ENCODE measurements at places on chromosomes 4 and X.
A peak's percentile ranks its signal among the peaks of the same experiment; 100 is the strongest.

DNA sequence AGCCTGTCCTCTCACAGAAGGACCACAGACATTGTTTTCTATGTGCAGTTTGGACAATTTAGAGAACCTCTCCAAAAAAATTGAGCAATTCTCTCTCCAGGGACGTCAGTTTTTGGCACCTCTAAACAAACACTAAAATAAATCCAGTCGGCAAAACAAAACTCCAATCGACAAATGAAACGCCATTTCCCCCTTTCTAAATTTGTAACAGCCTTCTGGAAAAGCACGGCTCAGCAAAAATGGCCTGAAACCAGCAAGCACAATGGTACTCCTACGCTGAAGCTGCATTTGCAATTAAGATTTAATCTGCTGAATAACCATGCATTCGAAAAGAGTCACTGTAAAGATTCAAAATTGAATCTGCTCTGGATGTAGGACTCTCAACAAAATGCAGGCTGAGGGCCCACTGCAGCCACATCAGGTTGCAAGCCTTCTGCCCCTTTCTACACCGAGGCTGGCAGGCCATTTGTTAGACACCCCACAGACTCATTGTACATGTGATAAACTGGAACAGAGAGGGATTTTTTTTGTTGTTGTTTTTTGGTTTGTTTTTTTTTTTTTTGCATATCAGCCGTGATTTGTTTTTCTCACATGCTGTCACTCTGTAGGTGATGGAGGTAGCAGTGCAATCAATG is 79.9 kb upstream of the MAP3K15 start:
- DNase-seq = no peak

DNA sequence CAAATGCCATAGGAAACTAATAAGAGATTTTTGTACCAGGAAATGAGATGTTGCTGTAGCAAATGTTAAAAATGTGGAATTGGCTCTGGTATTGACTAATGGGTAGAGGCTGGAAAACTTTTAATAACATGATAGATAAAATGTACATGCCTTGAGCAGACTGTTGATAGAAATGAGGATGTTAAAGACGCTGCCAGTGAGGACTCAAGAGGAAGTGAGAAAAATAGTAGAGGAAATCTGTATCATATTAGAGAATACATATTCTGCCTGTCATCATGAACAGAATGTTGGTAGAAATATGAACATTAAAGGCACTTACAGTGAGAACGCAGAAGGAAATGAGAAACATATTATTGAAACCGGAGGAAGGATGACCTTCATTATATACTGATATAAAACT is 577.2 kb upstream of the HTR2C start:
- no peak for DNase-seq

DNA sequence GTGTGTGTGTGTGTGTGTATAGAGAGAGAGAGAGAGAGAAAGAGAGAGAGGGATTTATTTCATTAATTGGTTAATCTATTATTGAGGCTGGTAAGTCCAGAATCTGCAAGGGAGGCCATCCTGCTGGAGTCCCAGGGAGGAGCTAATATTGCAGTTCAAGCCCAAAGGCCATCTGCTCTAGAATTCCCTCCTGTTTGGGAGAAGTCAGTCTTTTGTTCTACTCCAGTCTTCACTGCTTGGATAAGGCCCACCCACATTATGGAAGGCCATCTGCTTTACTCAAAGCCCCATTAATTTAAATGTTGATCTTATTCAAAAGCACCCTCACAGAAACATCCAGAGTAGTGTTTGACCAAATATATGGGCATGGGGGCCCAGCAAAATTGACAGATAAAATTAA is 317.5 kb upstream of the RASGEF1B start:
- DNase-seq = no peak

DNA sequence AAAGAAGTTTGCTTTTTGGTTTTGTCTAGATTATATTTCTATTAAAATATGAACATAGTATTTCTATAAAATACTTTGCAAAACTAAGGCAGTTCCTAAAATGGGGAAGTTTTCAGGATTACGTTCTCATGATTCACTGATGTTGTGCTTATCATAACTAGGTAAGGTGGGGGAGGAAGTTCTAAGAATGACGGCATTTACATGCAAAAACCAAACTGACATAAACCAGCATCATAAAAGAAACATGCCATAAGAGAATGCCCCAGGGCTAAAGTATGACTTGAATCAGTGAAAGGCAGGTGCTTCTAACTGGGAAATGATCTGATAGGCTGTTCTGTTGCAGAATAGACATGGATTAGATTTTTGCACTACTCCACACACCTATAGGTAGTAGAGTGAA is 204.7 kb upstream of the JADE1 start:
- DNase-seq = no peak

GRCh38 chr4:172962564-172963353 is 205.9 kb upstream of the GALNT7 start:
- DNase-seq = peak; percentile 93

DNA sequence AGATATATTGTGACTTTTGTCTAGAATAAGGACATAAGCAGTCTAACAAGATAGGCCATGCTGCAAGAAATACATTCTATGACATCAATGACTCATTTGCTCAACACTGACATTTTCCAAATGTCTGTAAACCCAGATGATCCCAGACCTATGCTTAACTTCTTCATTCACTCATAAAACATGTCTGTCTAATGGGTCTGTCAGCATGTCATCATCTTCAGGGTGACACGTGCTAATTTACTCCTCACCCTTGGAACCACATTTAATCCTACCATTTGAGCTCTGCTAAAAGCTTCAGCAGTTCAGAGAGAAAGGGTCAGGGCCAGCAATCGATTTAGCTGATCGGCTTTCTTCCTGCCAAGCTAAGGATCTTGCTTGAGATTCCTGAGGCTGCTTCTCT is 109.4 kb upstream of the MAP3K15 start:
- no peak for DNase-seq

DNA sequence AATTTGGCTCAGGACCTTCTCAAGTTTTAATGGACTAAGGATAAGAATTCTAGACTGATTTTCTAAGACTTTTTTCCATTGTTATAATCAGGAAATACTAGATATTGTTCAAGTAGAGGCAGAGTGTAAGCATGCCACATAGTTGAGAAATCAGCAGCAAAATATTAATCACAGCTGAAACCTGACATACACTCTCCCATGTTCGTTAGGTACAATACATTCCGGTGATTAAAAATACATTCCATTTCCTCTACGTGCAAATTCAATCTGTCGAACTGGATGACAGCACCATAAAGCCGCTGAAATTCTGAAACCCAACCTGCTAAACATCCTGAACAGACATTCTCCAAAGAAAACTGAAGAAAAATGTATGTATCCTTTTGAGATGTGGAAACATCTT is 587.6 kb upstream of the DIPK2B start:
- no peak for DNase-seq

- DNase-seq = no peak
Observed at GRCh38 chrX:152942077-152942442, 44.2 kb downstream of the ZNF185 start.

DNA sequence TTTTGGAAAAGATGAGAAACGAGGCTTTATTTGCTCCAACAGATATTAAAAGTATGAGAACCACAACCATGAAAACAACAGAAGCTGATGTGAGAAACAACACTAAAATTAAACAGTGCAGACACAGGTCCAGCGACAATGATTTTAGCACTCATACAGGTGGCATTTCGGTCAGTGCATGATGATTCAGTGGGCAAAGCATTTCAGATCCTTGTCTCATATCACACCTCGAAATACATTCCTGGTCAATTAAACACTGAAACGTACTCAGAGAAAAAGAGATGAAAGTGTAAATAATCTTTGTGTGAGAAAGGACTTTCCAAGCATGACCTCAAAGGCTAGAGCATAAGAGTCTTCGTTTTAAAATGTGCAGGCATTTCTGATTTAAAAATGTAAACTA is 85.2 kb downstream of the ACOX3 start:
- no peak for DNase-seq
